ENCODE measurements at places on chromosomes 1 and 21. TPM values are rescaled to one million over a fixed set of nuclear protein-coding genes. Genes with fewer than 3 reads are reported as not detected.

The SLC19A1 gene
- total RNA-seq = 27.1 TPM

The TNFSF18 gene
- total RNA-seq = 0.33 TPM

The IGSF21 gene
- 4.4 TPM for total RNA-seq

The S100A11 gene
- 1,124 TPM for total RNA-seq

The FCER1A gene
- total RNA-seq = not detected

The OR2L3 gene
- not detected for total RNA-seq

The YBX1 gene
- 741 TPM for total RNA-seq

The WNT2B gene
- total RNA-seq = 1.3 TPM

The CLCA1 gene
- total RNA-seq = not detected

The RNU1-1 gene
- 3,428 TPM for total RNA-seq

The PLA2G2A gene
- total RNA-seq = not detected

GRCh38 chr1:75132812-75133619, 1.2 kb upstream of the LHX8 start:
- peaks cover 45% of the 10 kb centered on the region for H3K27me3 ChIP-seq
- H3K27ac ChIP-seq = no peak overlapping the region
- peaks cover 6% of the 10 kb centered on the region for H3K36me3 ChIP-seq
- H3K4me1 ChIP-seq = peaks cover 63% of the 10 kb centered on the region
- peak overlapping the region; percentile 8 for H3K4me3 ChIP-seq

GRCh38 chr1:70290218-70290617, 64.3 kb downstream of the ANKRD13C start:
- no peak overlapping the region for H3K4me3 ChIP-seq
- H3K4me1 ChIP-seq = peaks cover 3% of the 10 kb centered on the region
- DNase-seq = no peak
- peaks cover 21% of the 10 kb centered on the region for H3K36me3 ChIP-seq
- no peak overlapping the region for H3K27ac ChIP-seq
- H3K27me3 ChIP-seq = no peaks in the 10 kb centered on the region

DNA sequence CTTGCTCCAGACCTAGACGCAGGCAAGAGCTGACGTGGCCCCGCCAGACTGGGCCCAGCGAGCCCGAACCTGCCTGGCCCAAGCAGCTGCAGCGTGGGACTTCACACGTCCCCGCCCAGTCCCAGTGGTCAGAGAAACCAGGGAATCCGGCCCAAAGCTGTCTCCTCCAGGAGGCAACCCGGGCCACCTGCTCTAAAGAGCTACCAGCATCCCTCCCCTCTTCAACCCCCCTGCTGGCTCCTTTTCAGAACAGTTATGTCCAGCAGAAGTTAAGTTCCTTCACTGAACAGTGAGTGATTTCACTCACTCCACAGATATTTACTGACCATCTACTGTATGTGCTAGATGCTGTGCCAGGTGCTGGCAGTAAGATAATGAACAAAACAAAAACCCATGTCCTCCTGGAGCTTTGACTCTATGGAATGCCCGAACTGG, 2.1 kb upstream of the EFNA1 start:
- no peak overlapping the region for H3K27ac ChIP-seq
- H3K4me3 ChIP-seq = peak overlapping the region; percentile 86
- no peak for DNase-seq

DNA sequence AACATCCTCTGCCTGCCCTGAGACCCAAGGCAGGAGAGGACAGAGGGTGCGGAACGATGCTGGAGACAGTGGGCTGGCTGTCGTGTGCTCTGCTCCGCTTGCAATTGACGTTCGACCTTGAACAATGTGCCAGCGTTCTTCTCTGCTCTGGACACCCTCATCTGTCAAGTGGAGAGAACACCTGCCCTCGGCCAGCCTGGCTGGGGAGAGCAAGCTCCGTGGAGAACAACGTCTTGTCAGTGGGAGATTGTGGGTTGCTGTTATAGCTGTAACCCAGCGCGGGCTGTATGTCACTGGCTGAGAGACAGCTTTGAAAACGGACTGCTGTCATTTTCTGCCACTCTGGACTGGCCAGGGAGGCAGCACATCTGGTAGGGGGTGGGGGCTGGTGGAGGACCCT, 14.7 kb downstream of the KIAA1614 start:
- H3K4me1 ChIP-seq = peaks cover 25% of the 10 kb centered on the region
- peak overlapping the region; percentile 42 for H3K27ac ChIP-seq
- no peak for DNase-seq
- H3K36me3 ChIP-seq = no peaks in the 10 kb centered on the region
- peaks cover 17% of the 10 kb centered on the region for H3K27me3 ChIP-seq

DNA sequence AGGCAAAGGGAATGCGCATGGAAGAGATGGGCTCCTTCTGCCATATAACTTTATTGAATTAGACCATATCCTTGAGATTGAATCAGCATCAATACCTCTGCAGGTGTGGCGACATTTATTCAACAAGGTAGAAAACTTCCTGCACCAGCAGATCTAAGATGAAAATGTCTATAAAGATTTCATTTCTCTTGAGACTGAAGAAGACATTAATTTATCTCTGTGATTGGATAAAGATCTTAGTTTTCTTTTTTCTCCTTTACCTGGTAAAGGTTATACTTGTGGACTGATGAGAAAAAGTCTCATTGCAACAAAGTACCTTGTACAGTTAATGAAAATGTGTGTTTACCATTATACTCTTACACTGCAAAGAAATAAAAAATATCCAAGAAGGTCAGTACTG, at the start of gene OR2T8:
Gene OR2T8, plus strand, starts transcription at position 301 of the 400 bp plus-strand sequence. CDS start 766 bp downstream, outside the sequence.
- DNase-seq = no peak
- no peaks in the 10 kb centered on the region for H3K27me3 ChIP-seq
- no peaks in the 10 kb centered on the region for H3K36me3 ChIP-seq
- H3K27ac ChIP-seq = no peak within 1 kb of the TSS

DNA sequence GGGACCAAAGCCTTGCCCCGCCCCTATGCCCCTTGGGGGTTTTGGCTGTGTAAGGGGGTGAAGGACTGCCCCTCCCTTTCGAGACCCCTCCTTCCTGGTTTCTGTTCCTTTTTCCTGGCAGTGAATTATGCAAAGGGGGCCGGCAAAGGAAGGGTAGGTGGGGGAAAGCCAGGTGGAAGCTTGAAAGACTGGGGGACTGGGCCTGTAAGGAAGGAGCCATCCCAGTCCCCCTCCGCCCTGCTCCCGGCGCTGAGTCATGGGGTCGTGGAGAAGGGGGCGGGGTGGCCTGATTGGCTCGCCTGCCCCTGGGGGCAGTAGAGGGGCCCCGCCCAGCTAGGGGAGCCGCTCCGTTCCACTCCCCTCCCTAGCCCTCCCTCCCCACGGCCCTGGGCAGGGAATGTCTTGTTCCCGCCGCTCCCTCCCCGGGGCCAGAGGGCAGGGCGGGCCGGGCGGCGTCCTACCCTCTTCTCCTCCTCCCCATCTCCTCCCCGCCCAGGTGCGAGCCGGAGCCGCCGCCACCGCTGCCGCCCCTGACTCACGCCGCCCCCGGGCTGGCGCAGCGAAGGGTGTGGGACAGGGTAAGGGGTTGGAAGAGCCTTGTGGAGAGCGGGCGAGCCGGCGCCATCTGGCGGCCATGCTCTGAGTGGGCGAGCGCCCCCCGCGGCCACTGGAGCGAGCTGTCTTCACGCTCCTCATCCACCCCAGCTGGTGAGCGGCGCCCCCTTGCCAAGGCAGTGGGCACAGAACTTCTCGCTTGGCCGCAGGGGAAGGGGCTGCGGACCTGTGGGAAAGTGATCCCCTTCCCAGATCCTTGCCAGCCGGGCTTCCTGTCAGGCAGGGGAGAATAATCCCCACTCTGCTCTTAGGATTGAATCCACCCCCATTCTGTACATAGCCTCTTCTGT, 14.7 kb downstream of the ZBTB7B start:
- H3K27ac ChIP-seq = peak overlapping the region; percentile 30
- peak; percentile 88 for DNase-seq
- peaks cover 9% of the 10 kb centered on the region for H3K36me3 ChIP-seq
- peaks cover 17% of the 10 kb centered on the region for H3K27me3 ChIP-seq
- peaks cover 19% of the 10 kb centered on the region for H3K4me1 ChIP-seq

DNA sequence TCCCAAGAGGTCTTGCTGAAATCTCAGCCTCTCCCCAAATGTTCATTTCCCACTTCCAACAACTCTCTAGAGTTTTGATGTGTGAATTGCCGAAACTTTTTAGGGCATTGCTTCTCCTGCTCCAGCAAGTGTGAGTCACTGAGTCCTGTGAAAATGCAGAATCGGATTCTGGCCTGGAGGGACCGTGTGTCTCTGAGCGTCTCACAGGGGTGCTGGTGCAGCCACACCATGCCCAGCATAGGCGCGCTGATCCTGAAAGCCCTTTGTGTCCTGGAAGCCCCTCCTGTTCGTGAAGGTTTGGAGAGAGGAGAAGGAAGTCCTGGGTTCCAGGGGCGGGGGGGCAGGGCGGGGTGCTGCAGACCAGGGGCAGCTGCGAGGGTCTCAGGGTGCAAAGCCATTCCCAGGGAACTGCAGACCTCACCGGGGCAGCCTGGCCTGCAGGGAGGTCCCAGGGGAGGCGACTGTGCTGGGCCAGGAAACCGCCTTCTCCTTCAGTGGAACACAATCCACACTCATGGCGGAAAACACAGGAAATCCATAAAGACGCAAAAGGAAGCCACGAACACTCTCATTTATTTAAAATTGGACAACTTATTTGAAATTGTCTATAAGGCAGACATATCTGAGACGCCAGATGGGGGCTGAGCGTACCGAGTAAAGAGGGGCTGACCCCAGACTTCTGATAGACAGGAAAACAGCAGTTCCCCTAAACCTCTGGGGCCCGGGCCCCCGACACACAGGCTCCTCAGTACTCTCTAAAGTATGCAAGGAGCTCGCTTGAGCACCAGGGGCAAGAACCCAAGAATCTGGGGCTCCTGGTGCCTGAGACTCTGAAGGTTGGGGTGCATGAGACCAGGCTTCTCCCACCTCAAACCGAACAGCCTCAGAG, 43.5 kb upstream of the ADARB1 start:
- peaks cover 3% of the 10 kb centered on the region for H3K27me3 ChIP-seq
- no peak for DNase-seq
- H3K4me1 ChIP-seq = peaks cover 10% of the 10 kb centered on the region
- H3K27ac ChIP-seq = no peak overlapping the region
- peaks cover 5% of the 10 kb centered on the region for H3K36me3 ChIP-seq

GRCh38 chr1:200658037-200658818, 11.5 kb downstream of the DDX59 start:
- peaks cover 31% of the 10 kb centered on the region for H3K36me3 ChIP-seq
- H3K27me3 ChIP-seq = peaks cover 1% of the 10 kb centered on the region
- no peak overlapping the region for H3K27ac ChIP-seq
- H3K4me1 ChIP-seq = no peaks in the 10 kb centered on the region

- H3K4me1 ChIP-seq = peaks cover 2% of the 10 kb centered on the region
- DNase-seq = no peak
- no peak overlapping the region for H3K4me3 ChIP-seq
- no peaks in the 10 kb centered on the region for H3K36me3 ChIP-seq
- no peak overlapping the region for H3K27ac ChIP-seq
Observed at GRCh38 chr21:18743531-18743930, 339.9 kb upstream of the TMPRSS15 start.

- H3K4me3 ChIP-seq = no peak overlapping the region
- no peak for DNase-seq
- no peak overlapping the region for H3K27ac ChIP-seq
Observed at GRCh38 chr21:32496568-32496967, 84.1 kb downstream of the EVA1C start.

- no peak overlapping the region for H3K4me3 ChIP-seq
- H3K36me3 ChIP-seq = no peaks in the 10 kb centered on the region
- no peak overlapping the region for H3K27ac ChIP-seq
- no peak for DNase-seq
- peaks cover 4% of the 10 kb centered on the region for H3K27me3 ChIP-seq
Observed at GRCh38 chr1:40132383-40133311, 28.5 kb upstream of the RLF start.

- peaks cover 3% of the 10 kb centered on the region for H3K36me3 ChIP-seq
- no peak overlapping the region for H3K27ac ChIP-seq
Observed at GRCh38 chr1:2875707-2876561, 74.4 kb upstream of the TTC34 start.

- no peaks in the 10 kb centered on the region for H3K27me3 ChIP-seq
- H3K36me3 ChIP-seq = no peaks in the 10 kb centered on the region
- no peaks in the 10 kb centered on the region for H3K4me1 ChIP-seq
- no peak overlapping the region for H3K27ac ChIP-seq
Observed at GRCh38 chr1:14009582-14009981, 309.6 kb downstream of the PRDM2 start.

GRCh38 chr1:155466996-155467395, 95.6 kb downstream of the ASH1L start:
- no peaks in the 10 kb centered on the region for H3K27me3 ChIP-seq
- peaks cover 8% of the 10 kb centered on the region for H3K36me3 ChIP-seq
- no peak overlapping the region for H3K27ac ChIP-seq
- H3K4me1 ChIP-seq = no peaks in the 10 kb centered on the region
- no peak overlapping the region for H3K4me3 ChIP-seq

- peaks cover 6% of the 10 kb centered on the region for H3K27me3 ChIP-seq
- DNase-seq = no peak
- H3K36me3 ChIP-seq = no peaks in the 10 kb centered on the region
Observed at GRCh38 chr1:30601316-30602085, 121.9 kb downstream of the MATN1 start.

- no peak overlapping the region for H3K27ac ChIP-seq
- peaks cover 8% of the 10 kb centered on the region for H3K27me3 ChIP-seq
- H3K36me3 ChIP-seq = no peaks in the 10 kb centered on the region
- no peak for DNase-seq
- no peak overlapping the region for H3K4me3 ChIP-seq
Observed at GRCh38 chr1:240099748-240100147, 8.1 kb downstream of the FMN2 start.

DNA sequence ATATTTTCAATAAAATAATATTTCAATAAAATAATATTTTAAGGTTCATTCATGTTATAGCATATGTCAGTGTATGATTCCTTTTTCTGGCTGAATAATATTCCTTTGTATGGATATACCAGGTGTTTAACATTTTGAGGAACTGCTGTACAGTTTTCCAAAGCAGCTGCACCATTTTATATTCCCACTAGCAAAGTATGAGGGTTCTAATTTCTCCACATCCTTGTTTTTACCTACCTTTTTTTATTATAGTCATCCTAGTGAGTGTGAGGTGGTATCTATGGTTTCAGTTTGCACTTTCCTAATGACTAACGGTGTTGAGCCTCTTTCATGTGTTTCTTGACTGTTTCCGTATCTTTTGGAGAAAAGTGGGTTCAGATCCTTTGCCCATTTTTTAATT, 5.2 kb downstream of the DEGS1 start:
- DNase-seq = no peak
- peak overlapping the region; percentile 31 for H3K4me3 ChIP-seq
- H3K27ac ChIP-seq = no peak overlapping the region
- H3K4me1 ChIP-seq = peaks cover 7% of the 10 kb centered on the region

- peaks cover 22% of the 10 kb centered on the region for H3K4me1 ChIP-seq
- peaks cover 11% of the 10 kb centered on the region for H3K36me3 ChIP-seq
- no peak for DNase-seq
Observed at GRCh38 chr1:1232208-1232795, at the start of gene B3GALT6. TSS of gene B3GALT6 (plus strand) at chr1:1232237. CDS start at chr1:1232279, 42 bp downstream.

- H3K27ac ChIP-seq = no peak overlapping the region
- no peak overlapping the region for H3K4me3 ChIP-seq
- no peaks in the 10 kb centered on the region for H3K27me3 ChIP-seq
- no peak for DNase-seq
Observed at GRCh38 chr21:27647921-27648320, 681.0 kb upstream of the ADAMTS5 start.

Data from endothelial cell (in vitro differentiated cells).